ENCODE measurements at places on chromosomes 16 and 17. TPM values are rescaled to one million over a fixed set of nuclear protein-coding genes. Genes with fewer than 3 reads are reported as not detected.

The BCL6B gene
- 6.2 TPM for polyA plus RNA-seq

The SLC12A3 gene
- not detected for polyA plus RNA-seq

The CD300H gene
- not detected for polyA plus RNA-seq

The ATP2A1 gene
- 0.53 TPM for polyA plus RNA-seq

The CTRB1 gene
- polyA plus RNA-seq = not detected

The ABCA3 gene
- 6.9 TPM for polyA plus RNA-seq

The THRA gene
- 87.2 TPM for polyA plus RNA-seq

The OTOP3 gene
- polyA plus RNA-seq = not detected

The GNPTG gene
- 67.8 TPM for polyA plus RNA-seq

The ASGR1 gene
- 1.3 TPM for polyA plus RNA-seq

The ITGAE gene
- 21.6 TPM for polyA plus RNA-seq
